ENCODE measurements at places on chromosomes 12 and 14.

- DNase-seq: peak; percentile 54
These were observed 900 bp upstream of the DPF3 start for GRCh38 chr14:72894623-72895378.

- DNase-seq: peak; percentile 0
These were observed 307.5 kb downstream of the EMP1 start for GRCh38 chr12:13504074-13504473.

DNA sequence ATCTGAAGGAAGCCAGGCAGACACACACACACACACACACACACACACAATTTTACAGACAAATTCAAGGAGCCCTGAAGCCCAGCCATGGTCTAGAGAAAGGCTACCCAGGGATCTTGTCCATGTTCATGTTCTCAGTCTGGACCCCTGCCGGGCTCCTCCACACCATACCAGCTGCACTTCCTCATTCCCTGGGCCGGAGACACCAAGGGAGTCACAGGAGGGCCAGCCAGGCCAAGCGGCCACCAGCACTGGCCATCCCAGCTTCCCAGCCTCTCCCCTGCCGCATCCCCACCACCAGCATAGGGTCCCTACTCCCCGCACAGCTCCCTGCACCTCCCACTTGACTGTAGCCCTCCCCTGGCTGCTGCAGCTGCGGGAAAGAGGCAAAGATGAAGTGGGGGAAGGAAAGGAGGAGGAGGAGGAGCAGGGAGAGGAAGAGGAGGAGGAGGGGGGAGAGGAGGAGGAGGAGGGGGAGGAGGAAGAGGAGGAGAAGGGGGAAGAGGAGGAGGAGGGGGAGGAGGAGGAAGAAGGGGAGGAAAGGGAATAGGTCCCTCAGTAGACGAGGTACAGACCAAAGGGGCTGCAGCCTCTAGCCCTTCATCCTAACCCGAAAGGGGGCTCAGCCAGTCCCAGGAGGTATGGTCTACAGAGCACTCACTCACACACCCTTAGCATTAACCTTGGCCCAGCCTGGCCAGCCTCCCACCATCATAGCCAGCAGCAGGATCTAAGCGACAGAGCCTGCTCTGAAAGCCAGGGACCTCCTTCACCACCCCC lies 293.2 kb downstream of the DPF3 start:
- no peak for DNase-seq

DNA sequence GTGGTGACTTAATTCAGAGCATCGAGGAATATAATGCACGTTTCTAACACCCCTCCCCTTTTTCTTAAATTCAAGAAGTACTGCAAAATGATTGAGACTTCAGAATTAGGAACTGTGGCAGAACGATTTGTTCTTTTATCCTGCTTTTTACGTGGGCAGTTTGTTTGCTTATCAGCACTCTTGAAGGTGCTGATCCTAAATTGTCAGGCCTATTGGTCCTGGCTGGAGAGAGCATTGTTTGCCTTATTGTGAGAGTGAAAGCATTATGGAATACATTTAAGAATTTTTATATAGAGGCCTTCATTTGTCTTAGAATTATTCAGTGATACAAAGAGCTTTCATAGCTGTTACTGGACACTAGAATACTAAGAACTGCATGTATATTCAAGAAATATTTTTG lies 59.1 kb downstream of the TMTC2 start:
- no peak for DNase-seq

GRCh38 chr12:116693286-116694227 lies 44.3 kb downstream of the SPRING1 start:
- no peak for DNase-seq

DNA sequence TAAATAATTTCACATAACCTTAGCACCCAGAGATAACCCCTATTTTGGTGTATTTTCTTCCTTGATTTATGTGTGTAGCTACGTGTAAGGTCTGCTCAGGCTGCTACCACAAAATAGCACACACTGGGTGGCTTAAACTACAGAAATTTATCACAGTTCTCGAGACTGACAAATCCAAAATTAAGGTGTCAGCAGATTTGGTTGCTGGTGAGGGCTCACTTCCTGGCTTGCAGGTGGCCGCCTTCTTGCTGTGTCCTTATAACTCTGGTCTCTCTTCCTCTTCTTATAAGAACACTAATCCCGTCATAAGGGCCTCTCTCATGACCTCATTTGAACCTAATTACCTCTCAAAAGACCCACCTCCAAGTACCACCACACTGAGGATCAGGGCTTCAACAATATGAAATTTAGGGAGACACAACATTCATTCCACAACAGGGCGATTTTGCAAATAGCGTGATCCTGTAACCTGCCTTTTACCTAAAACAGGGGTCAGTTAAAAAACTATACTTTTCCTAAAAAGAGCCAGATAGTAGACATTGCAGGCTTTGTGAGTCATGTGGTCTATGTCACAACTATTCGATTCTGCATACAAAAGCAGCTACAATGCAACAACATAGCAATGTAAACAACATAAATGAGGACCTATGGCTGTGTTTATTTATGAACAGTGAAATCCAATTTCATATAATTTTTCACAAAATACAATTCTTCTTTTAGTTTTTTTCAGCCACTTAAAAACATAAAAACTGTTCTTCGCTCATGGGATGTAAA lies 371.7 kb downstream of the DPF3 start:
- DNase-seq: peak; percentile 28
